ENCODE measurements at places on chromosomes 6 and 20.

DNA sequence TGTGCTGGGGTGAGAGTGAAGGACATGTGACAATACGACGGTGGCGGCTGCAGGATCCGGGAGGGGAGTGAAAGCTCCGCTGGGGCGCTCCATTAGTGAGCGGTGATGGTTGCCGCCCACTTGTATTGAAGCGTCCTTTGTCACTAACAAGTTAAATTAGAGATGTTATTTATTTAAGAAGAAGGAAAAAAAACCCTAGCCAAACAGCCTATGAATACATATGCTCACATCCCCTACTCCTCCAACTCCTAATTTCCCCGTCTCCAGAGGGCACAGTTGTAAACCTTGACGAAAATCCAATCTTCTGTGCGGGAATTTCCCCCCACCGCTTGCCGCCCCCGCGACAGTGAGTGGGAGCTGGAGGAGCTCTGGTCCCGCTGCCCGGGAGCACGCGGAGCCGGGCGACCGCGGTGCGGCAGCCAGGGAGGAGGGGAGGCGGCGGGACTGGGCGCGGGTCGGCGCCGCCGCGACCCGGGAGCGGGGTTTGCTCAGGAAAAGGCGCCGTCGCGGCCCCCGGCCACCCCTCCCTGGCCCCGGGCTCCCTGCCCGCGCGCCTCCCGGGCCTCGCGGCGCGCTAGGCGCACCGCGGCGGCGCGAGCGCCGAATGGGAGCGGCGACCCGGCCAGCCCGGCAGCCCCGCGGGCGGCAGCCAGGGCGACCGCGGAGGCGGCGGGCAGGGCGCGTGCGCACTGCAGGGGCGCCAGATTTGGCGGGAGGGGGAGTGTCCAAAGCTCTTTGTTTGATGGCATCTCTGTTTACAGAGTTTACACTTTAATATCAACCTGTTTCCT is at the start of gene MYB:
MYB (plus strand) TSS at position 767 of the 791 bp plus-strand sequence. CDS start 206 bp downstream, outside the sequence.
- DNase-seq: peak; percentile 48

GRCh38 chr6:45540375-45540920 is 162.7 kb upstream of the SUPT3H start:
- DNase-seq: no peak

- DNase-seq: no peak
Observed at GRCh38 chr20:2283706-2284423, 11.9 kb upstream of the TGM3 start.

GRCh38 chr6:53828215-53828614 is 33.4 kb downstream of the LRRC1 start:
- no peak for DNase-seq

- no peak for DNase-seq
Observed at GRCh38 chr6:28303570-28303969, 22.2 kb downstream of the PGBD1 start.

DNA sequence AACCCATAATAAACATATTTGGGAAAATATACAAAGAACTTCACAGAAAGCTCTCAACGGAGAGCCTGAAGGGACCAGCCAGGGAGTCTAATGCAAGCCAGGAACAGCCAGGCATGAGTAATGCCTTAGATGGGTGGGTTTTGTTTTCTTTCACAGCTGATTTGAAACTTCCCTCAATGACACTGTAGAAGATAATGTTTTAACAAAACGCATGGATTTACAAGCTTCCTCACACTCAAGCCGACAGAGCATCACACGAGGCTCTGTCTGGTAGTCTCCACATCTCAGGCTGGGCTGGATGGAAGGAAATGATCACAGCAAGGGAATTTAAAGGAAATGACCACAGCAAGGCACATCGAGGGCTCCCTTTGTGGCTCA is 113.9 kb downstream of the GMPR start:
- no peak for DNase-seq

- no peak for DNase-seq
Observed at GRCh38 chr6:42449917-42450476, 1.7 kb downstream of the TRERF1 start.

- no peak for DNase-seq
Observed at GRCh38 chr6:41519745-41520699, 26.2 kb upstream of the FOXP4 start.

- no peak for DNase-seq
Observed at GRCh38 chr6:134602123-134602522, 284.2 kb upstream of the SGK1 start.

- DNase-seq: no peak
Observed at GRCh38 chr6:90464507-90464906, 122.4 kb downstream of the MAP3K7 start.

GRCh38 chr20:32354592-32355416 is 3.3 kb upstream of the ASXL1 start:
- DNase-seq: no peak

DNA sequence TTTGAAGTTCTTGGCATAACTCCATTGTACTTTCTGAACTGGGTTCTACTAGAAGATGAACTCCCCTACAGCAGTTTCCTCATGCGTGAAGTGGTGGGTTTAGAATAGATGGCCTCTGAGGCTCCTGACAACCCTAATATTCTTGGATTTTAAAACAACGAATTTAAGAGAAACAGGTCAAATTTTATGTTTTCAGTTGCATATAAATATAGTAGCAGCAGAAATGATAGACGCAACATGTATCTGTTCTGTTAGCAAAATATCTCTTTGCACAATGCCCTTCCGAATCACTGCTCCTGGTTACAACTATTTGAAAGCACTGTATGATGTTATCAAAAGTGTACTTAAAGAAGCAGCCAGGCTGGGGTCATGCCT is 247.2 kb downstream of the TBC1D7 start:
- DNase-seq: no peak

DNA sequence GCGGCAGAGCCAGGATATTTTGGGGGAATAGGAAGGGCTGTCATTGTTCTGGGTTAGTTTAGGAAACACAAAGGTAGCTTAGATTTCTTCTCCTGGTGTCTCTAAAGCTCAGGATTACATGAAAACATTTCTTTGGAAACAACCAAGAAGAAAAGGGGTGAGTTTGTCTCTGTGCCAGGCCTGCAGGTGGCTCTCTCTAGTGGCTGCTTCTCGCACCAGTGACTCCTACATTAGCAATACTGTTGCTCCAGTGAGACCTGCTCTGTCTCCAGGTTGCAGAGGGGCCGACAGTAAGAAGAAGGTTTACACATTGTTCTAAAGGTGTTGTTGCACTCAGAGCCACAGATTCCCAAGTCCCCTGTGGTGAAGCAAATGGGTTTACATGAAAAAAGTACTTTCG is 104.6 kb upstream of the GLP1R start:
- no peak for DNase-seq

DNA sequence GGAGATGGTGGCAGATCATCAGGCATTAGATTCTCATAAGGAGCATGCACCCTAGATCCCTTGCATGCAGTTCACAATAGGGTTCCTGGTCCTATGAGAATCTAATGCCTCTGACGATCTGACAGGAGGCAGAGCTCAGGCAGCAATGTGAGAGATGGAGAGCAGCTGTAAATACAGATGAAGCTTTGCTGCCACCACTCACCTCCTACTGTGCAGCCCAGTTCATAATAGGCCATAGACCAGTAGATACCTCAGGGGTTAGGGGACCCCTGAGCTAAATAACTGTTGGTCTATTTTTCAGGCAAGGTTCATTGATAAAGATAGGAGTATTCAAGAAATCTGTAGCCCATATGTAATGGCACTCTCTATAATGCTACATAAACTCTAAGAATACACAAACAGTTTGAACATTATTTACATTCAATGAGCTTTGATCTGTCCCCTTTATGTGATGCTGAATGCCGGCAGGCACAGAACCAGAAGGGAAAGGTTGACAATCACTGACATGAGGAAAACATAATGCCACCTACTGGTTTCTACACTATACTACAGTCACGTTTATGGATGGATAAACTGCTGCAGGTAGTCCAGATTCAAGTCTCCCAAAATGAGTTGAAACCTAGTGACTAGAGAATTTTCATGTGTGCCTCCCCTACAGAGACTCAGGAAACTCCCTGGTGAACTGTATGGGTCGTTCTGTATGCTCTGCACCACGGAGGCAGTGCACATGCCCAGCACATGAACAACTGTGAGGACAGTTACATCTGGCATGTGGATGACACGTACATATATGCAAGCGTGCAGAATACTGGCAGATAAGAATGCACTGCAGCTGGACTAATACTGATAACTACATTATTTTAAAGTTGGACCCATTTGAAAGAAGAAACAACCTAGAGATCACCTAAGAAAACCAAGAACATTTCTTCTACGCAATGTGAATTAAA is 72.0 kb downstream of the DST start:
- DNase-seq: no peak

DNA sequence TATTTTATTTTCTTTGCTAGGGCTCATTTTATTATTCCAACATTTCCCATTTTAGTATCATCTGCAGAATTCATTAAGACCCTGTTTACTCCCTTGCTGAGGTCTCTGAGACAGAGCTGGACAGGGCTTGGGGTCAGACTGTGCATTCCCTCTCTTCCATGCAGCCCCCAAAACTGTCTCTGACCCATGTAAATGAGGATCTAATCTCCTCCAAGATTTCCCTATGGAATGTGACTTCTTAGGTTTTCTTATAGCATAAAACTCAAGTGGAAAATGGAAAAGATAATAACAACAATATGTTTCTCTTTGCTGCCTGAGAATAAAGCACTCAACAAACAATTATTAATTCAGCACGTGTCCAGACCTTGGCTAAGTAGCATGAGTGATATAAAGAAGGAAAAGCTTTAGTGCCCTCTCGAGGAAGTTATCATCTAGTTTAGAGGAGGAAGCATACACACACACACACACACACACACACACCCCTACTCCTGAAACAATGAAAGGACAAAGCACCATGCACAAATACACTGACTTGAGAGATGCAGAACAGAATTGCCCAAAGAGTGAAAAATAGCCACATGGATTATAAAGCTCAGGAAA is 815.5 kb downstream of the BCKDHB start:
- DNase-seq: no peak

DNA sequence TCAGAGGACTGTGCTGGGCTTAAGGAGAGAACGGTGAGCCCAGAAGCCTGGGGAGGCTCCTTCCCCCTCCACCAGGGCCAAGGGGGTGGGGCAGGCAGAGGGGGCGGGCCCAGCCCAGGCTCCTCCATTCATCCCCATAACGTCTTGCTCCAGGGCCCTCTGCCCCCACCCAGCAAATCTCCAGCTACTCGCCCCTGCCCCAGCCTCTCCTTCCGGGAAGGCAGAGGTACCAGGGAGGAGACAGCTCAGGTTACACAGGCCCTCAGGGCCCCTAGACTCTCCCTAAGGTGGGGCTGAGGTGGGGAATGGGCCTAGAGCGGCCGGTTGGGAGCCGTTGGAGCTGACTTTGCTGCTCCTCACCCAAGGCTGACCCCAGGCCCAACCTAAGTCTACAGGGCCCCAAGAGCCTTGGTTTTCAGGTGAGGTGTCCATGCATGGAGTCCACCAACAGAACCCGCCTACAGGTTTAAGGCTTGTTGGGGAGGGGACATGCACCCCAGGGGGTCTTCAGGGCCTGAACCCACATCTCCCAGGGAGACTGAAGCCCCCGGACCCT is 1.2 kb downstream of the LAMA5 start:
- no peak for DNase-seq

DNA sequence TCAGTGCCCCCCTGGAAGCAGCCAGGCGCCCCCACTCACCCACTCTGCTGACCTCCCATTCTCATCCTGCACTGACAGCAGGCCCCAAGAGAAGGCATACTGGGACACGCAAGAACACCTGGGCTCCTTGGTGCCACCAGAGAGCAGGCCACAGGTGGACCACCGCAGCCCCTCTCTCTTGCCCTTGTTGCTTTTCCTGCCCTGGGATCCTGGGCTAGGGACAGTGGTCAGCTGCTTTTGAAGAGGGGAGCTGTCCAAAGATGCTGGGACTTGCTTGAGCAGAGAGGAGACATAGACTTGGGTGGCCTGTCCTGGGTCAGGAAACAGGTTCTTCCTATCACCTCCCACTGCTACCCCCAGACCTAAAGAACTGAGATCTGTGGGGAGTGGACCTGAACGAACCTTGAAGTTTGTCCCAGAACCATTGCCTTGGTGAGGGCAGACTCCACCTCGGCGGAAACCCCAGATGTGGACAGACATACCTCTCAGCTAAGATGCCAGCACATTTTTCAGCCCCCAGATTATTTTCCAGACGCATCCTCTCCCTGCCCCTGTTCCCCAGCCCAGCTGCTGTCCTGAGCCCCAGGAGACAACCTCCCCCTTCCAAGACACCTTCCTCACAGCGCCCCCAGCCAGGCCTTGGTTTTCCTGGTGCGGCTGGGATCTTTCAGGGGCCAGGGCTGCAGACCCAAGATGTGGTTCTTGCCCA is 1.1 kb downstream of the GLP1R start:
- DNase-seq: no peak

- DNase-seq: no peak
Observed at GRCh38 chr20:60228255-60228654, 270.0 kb downstream of the CDH26 start.

- DNase-seq: no peak
Observed at GRCh38 chr6:148441454-148441911, 98.8 kb downstream of the SASH1 start.

DNA sequence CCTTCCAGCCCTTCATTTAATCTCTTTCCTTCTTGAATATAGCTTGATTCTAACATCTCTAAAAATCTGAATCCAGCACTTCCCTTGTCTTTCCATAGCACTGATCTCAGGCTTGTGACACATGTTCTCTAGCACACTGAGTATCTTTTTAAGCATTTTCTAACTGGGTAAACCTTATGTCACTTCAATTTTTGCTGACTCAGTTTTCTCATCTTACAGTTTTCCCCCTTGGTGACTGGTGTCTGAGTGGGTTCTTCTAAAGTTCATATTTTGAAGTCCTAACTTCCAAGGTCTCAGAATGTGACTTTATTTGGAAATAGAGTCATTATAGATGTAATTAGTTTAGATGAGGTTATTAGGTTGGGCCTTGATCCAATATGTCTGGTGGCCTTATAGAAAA is 153.9 kb downstream of the PAK5 start:
- no peak for DNase-seq

GRCh38 chr20:9573335-9574151 is 59.2 kb downstream of the LAMP5 start:
- no peak for DNase-seq

GRCh38 chr20:46316984-46317684 is 8.8 kb upstream of the CDH22 start:
- no peak for DNase-seq

All from T follicular helper cell (primary cell).